Left forelimb (tissue), 1 donor: ENCODE measurements at places on chromosomes 7 and 10.

DNA sequence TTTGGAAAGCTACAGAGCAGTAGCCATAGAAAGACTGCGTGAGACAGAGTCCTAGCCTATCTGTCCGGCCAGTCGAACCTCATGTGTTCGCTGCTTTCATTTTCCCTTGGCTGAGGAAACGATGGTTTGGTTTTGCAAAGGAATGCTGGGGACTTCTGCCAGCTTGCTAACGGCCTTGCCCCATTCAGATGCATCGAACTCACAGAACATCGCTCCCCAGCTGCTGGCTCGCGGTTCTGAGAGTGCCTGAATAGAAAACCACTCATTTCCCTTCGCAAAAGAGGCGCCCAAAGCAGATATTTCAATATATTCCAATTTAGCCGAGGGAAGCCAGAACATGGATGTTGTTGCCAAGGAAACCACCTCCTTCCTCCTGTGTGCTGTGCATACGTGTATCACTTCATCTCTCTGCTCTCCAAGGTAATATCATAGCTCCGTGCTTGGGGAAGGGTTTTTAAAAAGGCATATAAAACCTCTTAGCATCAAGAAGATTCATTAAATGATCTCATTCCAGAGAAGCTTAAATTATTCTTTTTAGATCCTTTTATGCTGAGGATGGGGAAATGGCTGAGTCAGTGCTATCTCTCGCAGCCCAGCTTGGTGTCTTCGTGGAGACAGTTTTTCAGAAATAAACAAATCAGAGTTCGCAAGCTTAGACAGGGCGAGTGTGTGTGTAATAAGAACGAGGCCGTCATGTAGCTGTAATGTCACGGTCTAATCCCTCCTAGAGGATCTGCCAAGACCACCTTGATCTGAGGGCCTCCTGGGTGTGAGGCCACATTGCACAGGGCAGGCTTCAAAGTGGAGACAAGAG, 215.2 kb downstream of the RPS24 start:
- no peak for DNase-seq

DNA sequence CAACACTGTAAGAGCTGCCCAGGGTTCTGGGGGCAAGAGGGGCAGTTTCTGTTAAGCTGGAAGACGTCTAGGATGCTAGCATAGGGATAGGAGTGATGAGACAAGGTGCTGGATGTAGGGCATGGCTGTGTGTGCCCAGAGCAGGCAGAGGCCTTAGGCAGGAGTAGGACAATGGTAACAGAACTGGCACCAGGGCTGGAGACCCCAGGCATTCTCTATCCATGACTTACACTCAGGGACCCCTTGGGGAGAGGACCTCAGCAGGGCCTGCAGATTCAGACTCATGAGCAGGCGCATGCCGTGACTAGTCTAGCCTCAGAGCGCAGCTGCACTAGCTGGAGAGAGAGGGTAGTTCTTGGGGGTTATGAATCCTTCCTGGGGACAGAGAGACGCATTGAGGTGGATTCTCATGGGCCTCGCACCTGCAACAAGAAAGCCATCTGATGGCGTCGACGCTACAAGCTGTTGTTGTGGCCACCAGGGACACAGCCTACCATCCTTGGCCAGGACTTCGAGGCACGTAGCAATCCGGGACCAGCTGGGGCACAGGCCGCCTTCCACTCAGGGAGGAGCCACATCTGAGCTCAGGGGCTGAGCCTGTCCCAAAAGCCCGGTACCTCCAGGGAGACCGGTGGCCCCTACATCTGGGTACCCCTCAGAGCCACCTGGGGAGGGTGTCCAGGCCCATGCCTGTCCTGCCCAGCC, 474.1 kb downstream of the PTPRN2 start:
- peak; percentile 6 for DNase-seq

GRCh38 chr7:39810204-39810642, 139.8 kb upstream of the CDK13 start:
- DNase-seq = no peak

- no peak for DNase-seq
Observed at GRCh38 chr7:145088111-145088745, 252.4 kb upstream of the TPK1 start.

DNA sequence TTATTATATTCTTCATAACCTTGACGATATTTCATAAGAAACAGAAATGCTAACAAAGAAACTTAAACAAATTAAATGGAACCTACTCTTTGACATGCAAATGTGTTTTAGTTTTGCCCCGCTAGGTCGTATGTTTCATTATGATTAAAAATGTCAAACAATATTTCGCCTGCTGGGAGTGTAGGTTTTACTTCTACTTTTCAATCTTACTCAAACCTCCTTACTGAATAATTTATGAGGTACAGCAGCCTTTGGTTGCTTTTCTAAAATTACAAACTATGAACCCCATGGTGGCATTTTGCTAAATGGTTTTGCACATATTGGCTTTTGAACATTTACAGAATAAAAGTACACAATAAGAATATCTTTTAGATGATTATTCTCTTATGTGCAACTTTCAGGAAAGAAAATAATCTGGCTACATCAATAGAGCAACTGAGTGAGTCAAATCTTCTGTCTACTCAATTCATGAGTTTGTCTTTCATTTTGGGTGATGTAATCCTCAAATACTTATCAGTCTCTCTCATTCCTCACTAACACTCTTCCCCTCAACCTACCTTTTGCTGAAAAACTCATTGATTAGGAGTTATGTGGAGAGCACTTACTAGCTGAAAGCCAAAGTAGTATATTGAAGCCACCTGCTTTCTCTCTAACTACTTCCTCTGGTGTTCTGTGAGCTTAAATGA, 1226.4 kb downstream of the XPNPEP1 start:
- no peak for DNase-seq

DNA sequence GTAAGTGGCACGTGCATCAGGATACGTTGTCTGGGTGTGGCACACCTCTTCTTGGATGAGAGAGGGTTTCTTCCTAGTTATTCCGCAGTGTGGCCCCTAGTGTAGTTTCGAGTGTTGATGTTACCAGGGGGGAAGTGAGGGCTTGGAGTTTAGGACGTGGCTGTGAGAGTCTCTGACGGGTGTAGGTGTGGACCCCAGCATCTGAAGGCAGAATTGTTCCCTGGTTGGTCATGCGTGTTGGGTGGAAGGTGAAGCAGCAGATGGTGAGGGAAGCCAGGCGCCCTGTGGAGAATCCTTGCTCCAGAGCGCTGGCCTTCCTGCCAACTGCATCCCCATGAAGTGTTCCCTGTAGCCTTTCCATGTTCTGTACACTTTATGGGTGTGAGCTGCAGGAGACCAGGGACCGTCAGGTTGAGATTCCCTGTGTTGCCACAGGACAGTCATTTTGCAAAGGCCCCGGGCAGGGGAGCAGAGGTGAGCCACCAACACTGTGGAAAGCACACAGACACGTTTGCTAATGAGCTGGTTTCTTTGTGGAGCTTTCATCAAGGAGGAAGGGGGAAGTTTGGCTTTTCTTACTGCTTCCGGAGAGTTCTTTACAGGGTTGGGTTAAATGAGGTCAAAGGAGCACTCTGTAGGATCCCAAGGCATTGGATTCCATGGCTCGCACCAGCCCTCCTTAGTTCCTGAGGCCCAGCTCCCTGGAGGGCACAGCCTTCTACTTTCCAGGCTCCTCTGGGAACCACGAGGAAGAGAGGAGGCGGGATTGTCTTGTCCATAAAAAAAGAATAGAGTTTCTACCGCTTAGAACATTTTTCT, 32.0 kb downstream of the TSPAN14 start:
- no peak for DNase-seq

GRCh38 chr7:99822731-99823718, 4.8 kb upstream of the CYP3A43 start:
- no peak for DNase-seq

GRCh38 chr7:332020-332517, 42.1 kb downstream of the FOXL3 start:
- DNase-seq = no peak

DNA sequence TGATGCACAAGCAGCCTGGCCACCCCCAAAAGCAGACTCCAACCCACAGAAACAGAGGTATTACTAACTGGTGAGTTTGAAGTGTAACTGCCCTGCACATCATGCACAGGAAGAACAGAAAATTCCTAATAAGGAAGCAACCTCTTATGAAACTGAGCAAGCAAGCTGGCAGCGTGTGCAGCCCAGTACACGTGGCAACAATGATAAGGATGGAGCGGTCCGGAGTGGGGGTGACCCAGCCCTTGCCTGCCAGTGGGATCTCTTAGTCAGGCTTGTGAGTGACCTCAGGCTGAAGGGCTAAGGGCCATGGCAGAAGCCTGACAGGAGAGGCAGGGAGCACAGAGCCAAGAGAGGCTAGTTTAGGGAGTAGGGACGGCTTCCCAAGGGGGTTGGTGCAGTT, 22.1 kb upstream of the AOAH start:
- no peak for DNase-seq

DNA sequence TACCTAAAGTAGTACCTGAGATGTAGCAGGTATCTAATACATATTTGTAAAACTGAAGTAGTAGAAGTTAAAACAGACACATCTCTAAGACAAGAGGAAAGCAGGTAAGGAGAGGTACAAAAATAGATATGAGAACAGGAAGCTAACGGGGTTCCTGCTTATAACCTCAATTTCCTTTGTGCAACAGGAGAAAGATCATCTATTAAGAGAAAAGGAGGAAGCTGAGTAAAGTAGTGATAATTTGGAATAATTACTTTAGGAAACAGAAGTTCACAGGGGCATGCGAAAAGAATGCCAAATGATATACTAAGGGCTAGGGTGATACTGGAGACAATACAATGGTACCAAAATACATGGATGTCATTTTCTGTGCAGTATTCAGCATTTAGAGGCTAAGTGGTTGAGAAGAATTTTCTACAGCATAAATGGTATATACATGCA, 108.7 kb downstream of the NRBF2 start:
- DNase-seq = no peak

DNA sequence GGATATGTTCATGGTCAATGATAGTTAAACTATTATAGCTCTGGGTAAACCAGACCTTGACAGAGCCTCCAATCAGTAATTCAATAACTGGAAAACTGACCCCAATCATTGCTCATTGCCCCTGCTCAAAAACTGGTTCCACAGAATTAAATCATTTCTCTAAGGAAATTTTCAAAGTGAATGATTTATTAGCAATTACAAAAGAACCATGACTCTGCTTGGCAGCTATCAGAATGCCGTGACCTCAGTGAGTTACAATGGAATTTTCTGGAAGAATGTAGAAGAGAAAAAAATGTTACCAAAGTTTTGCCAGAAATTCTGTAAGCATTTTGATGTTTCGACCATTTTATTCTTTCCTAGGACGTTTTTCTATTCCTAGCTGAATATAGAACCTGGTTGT, 106.8 kb upstream of the APBB1IP start:
- no peak for DNase-seq

DNA sequence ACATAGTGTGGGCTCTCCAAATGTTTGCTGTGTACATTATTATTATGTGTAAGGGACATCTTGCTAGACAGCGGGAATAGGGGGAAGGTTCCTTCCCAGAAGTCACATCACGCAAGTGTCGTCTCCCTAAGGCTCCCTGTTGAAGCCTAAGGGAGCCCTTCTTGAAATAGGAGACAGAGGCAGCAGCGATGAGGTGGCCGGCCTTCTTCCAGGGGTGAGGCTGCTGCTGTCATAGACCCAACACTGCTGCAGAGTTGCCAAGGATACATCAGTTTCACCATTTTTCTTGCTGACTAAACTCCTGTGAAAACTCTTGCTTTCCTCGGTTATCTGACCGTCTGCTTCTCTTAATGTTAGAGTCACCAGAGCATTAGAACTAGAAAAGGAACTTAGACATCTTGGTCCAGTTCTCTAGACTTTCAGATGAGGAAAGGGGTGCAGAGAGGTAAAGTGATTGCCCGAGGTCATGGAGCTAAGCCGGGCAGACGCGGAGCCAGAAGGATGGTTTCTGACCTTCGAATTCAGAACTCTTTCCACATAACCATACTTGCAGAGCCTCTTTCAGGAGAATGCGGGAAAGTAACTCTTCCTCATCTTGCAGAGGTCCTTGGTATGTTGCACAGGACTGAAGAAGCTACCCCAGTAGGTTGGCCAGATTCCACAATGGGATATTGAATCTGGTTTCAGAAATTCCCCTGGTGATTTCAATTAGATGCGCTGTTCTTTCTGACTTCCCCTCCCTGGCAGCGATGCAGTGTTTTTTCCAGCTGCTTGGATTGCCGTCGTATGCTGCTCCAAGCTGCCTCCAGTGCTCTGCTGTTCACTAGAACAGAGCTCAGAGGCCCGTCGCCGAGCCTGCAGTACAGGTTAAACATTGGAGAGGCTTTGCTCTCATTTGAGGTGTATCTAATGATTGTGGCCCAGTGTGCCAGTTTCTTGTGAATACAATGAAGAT, 217.1 kb downstream of the CAMK1D start:
- peak; percentile 62 for DNase-seq

DNA sequence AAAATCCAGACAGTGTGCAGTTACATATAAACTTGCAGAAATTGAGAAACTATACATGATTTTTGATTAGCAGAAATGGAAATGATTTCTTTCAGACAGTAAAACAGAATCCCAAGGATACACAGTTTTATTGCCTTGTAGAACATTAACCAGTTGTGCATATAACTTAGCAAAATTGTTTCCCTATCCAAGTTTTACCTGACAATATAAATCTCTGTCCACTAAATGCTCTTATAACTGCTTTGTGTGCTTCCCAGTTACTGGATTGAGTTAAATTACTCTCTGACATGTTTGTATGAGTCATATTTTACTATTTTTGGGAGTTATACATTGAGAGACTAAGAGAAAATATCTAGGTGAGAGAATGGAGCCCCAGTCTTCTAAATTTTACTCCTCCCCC, 563.4 kb downstream of the SH2D4B start:
- DNase-seq = no peak

DNA sequence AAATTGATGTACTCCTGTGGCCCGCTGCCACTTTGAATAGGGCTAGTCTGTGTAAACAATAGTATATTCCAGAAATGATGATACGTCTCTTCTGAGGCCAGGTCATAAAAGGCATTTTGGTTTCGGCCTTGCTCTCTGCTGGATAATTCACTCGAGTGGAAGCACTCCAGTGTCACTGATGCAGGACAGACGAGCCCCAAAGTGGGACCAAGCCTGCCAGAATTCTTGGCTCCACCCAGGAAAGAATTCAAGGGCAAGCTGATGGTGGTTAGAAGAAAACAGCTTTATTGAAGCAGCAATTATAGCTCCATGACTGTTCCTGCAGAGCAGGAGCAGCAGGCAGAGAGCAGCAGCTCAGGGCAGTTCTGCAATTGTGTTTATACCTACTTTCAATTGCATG, 717.6 kb downstream of the GRM8 start:
- DNase-seq = no peak

- DNase-seq = no peak
Observed at GRCh38 chr10:122733443-122733842, 33.8 kb upstream of the C10orf120 start.

GRCh38 chr7:150610233-150610632, 22.0 kb downstream of the GIMAP6 start:
- no peak for DNase-seq

GRCh38 chr7:76357475-76358010, 1.2 kb downstream of the YWHAG start:
- DNase-seq = no peak

- DNase-seq = no peak
Observed at GRCh38 chr7:47796347-47796746, 151.9 kb downstream of the PKD1L1 start.
